ENCODE measurements at places on chromosomes 2 and 18.
A peak's percentile ranks its signal among the peaks of the same experiment; 100 is the strongest.

DNA sequence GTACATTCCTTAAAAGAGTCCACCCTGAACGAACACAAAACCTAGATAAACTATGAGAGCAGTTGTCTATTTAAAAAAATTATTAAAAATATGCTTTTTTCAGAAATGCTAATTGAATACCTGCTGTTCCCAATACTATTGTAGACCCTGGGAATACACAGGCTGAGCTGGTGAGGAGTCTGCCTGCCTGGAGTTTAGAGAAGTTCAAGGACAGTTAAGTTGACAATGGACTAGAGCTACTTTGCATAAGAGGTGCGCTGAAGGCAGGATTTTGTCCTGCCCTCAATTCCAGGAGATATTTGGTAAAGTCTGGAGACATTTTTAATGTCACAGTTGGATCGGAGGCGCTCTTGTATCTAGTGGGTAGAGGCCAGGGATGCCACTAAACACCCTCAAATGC, 110.2 kb downstream of the SETBP1 start:
- no peak for DNase-seq

DNA sequence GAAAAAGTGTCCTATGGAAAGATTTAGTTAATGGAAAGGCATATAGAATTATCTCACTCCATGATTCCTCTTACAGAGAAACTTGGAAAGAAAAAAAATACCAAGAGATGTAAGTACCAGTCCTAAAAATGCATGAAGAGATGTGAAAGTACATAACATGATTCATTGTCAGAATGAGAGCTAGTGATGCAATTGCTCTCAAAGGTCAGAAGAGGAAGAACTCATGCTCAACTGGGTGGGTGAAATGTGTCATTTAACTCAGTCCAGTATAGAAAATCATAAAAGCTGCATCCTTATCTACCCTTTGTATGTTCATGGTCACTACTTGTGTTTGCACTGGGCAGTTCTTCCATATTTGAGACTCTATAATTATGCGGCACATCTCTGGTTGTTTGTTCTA, 300.0 kb upstream of the PIK3C3 start:
- no peak for DNase-seq

GRCh38 chr2:201257381-201257955, 2.9 kb upstream of the CASP8 start:
- no peak for DNase-seq

DNA sequence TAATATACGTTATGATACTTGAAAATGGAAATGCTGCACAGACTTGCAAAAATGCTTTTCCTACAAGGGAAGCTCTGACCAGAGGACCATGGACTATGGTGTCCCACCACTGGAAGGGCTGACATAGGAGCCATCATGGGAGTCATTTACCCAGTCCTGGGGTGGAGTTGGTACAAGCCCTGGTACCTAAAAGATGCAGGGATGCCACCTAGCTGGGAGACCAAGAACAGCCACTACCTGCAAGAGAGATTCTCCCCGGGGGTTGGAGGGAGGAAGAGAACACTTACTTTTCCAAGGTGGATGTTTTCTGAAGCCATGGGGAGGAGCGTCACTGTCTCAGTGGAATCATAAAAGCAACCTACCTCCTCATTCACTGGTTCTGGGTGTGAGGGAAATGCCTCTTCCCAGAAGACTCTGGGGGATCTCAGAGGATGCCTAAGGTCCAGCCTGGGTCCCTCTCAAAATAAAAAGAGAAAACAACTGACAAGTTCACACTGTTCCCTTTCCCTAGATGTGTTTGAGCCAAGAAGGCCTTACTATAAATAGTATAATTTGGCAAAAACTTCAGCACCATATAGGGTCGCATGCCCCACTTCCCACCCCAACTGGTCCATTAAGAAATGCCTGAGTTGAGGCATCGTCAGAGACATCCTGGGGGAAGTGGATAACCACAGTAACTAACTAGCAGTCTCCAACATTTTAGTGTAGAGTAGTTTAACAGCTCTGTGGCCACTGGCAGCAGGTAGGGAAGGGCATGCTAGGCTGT, 39.9 kb downstream of the REEP1 start:
- DNase-seq, result no peak

DNA sequence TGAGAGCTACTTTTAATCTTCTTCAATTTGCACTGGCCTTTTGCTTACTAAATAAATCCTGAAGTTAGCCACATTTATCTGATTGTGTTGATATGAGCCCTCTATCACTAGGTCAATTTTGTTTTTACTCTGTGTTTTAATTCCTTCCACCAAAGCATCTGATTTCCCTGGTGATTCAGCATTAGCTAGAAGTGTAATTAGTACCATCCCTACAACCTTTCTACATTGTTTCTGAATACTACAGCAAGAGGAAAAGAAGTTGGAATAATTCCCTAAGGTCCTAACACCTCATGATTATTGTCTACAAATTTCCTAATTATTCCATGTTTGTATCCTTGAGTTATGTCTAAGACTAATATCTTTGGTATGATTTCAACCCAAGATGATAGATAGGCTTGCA, 1093.6 kb downstream of the SUCLG1 start:
- DNase-seq, result no peak

DNA sequence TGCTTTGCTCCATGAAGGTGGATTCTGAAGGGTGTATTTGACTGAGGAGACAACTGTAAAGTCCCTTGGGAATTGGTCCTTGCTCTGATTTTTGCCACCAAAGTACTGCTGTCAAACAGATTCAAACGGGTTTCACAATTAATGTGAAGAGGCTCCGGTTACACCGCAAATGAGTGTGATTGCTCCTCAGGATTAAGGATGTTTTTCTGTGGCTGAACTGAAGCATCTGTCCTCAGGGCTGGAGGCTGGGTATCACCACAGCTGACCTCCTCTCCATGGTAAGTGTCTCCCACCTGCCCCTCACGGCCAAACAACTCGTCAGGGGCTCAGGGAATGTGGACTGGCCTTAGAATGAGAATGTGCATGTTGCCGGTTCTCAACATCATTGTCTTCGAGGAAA, 130.4 kb upstream of the NDUFV2 start:
- no peak for DNase-seq

- no peak for DNase-seq
Observed at GRCh38 chr2:240646176-240646899, 21.1 kb downstream of the GPR35 start.

DNA sequence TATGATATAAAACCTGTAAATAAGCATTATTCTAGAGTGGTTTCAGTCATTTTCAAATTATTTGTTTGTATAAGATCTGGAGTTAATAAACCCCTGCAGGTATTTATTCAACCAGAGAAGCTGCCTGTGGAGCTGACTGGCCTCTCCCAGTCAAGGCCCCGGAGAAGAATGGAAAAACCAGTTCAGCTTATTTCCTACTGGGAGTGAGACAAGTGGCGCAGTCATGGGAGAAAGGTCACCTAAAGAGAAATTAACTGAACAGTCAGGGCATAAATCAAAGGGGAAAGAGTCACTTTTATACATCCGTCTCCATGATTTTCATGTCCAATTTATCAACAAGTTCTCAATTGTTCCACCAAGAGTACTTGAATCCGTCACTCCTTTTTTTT, 240.9 kb downstream of the RNF152 start:
- DNase-seq, result no peak

GRCh38 chr18:13313006-13313686, 94.6 kb downstream of the LDLRAD4 start:
- DNase-seq, result peak; percentile 6

- no peak for DNase-seq
Observed at GRCh38 chr2:197128126-197128525, 182.5 kb downstream of the ANKRD44 start.

DNA sequence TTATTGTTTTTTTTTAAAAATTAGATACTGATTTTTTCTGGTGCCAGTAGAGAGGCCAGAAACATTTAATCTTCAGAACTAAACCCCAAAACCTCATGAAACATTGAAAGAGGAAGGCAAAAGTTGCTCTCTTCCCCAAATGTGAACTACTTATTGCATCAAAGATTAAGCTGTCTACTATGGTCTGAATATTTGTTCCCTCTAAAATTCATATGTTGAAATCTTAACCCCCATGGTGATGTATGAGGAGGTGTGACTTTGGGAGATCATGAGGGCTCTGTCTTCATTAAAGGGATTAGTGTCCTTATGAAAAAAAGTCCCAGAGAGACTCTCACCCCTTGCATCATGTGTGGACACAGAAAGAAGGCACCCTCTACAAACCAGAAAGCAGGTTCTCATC, 28.2 kb upstream of the SLC8A1 start:
- DNase-seq, result no peak

- DNase-seq, result no peak
Observed at GRCh38 chr2:181781078-181781786, 100.9 kb upstream of the NEUROD1 start.

- no peak for DNase-seq
Observed at GRCh38 chr18:55351241-55351691, 236.7 kb downstream of the TCF4 start.

DNA sequence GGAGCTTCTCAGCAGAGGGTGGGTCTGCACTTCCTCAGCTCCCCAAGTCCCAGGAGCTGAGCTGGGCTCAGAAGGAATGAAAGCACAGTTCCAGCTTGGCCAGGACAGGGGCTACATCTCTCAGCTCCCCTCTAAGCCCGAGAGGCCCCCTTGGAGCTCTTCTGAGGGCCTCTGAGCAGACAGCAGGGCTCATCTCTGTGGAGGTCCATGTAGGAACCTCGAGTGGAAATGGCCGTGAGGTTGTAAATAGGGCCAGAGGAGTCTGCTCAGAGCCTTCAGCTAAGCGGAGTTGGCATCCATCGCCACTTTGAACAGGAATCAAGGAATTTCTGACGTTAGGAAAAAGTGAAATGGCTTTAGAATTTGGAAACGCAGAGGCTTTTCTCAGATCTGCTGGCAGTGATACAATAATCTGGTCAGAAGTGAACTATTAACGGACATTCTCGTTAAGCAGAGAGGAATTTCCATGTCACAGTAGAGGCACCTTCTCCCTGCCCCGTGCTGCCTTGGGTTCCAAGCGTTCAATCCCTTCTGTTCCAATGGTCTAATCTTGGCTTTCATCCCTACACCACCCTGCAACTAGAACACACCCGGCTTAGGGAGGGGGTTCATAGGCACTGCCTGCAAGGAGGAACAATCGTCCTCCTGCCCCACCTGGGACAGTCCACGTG, 213.9 kb downstream of the NDUFA10 start:
- DNase-seq, result no peak

DNA sequence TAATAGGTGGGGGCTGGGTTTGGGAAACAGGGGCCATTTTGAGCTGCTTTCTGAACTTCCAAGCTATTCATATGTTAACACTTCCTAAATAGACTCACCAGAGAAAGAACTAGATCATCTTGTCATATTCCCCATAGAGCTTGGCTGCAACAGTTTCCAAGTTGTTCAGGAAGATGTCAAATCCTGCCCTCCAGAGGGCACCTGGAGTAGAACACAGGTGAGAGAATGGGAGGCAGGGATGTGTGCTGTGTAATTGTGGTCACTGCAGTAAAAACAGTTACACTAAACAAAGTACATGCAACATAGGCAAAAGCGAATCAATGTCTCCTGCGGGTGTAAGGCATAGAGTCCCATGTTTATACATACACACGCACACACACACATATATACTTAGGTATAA, 34.5 kb upstream of the LRRC30 start:
- no peak for DNase-seq

DNA sequence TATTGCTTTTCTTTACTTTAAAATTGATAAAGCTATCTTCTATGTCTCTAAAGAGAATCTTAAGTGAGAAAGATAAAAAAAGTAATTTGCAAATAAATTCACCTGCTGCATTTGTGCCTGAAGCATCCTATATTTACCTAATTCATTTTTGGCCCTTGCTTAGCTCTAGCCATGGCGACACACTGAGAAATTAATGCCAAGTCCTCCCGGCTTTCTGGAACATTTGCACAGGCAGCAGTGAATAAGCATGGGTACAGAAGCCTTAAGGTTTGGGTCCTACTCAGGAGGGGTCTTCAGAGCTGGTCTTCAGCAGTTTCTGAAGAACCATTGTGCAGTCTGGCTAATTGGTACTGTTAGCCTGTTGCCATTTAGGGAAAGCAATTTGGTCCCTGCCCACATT, 73.9 kb upstream of the ZEB2 start:
- no peak for DNase-seq

GRCh38 chr2:141554810-141555209, 576.0 kb downstream of the LRP1B start:
- no peak for DNase-seq

- DNase-seq, result no peak
Observed at GRCh38 chr2:56502616-56503015, 318.8 kb downstream of the CCDC85A start.

DNA sequence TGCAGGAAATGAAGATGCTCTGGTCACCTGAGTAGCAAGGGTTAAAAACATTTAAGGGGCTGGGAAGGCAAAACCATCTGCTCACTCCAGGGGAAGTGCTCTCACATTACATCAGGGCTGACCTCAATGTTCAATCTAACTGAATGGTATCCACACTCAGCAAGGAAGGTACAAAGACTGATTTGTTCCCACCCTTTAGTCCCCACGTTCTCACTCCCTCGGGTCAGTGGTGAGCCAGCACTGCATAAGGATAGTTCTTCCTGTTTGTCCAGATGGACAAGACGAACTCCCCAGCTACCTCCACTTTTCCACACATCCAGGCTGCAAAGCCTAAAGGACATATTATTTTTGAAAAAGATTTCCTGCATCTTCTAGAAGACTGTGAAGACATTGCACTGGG, 126.6 kb upstream of the SLC14A2 start:
- no peak for DNase-seq

DNA sequence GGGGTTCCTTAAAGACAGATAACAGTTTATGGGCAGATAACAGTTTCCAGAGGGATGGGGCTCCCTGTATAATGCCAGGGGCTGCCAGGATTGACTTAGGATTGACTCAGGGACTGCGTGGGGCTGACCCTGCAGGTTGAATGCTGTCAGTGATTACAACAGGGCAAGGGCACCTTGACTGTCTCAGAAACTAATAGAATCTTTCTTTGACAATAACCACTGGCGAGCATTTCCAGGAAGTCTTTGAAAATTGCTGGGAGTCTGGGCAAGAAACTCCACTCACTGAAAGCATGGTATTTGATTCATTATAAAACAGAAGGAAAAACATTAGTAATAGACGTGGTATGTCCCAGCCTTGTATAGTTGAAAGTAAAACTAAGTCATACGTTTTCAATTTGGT, 101.0 kb downstream of the GPD2 start:
- no peak for DNase-seq

DNA sequence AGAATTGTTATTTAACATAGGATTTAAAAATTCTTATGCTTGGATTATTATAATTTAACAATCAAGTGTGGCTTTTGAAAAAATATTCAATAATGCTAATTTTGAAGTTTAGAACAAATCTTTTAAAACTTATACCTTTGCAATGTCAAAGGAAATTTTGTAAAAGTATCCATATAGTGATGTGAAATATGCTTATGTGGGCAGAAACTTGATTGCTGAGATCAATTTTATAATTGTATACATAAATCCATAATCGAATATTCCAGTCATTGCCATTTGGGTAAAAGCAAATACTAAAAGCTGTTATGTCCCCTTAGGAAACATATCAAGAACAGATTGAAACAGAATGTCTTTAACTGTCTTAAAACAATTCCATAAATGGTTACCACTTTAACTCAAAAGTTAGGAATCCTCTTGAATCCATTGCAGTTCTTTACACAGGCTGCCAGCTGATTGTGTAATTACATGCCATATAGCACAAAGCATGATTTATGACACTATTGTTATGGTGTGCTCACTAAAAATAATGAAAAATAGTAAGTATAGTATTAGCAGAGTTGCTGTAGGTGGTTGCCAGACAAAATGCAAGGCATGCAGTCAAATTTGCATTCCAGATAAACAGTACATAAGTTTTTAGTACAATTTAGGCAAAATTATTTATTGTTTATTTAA, 24.2 kb downstream of the PLCL1 start:
- no peak for DNase-seq
